ENCODE measurements at places on chromosomes 7 and 10.

DNA sequence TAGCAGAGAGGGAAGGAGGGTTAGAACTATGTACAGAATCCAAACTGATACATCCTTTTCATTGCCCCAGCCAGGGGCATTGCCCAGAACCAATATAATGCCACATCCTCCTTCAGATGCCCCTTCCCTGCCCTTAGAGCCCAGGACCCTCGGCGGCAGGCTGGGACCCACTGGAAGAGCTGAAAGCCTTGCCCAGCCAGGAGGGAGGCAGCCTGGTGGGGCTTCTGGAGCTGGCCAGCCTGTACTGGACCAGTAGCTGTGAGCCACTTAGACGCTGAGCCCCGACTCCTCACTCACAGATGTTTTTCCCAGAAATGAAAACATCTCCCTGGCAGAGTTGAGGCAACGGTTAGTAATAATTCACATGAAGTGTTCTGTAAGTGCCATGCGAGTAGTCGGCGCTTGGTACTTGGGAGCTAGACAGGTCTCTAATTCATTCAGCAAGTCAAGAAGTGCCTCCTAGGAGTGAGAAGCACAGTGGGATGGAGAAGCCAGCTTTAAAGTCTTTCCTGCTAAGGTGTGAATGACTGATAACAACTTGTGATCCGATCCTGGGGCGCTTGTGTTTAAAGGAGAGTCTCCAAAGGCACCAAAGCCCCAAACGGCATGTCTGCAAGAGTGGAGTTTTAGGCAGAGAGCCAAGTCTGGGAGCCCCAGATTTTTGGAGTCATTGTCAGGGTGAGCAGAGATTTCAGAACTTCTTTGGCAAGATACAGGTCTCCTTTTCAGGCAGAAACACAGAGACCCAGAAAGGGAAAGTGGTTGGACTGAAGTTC lies 9.8 kb downstream of the VSIR start:
- peak; percentile 73 for DNase-seq

DNA sequence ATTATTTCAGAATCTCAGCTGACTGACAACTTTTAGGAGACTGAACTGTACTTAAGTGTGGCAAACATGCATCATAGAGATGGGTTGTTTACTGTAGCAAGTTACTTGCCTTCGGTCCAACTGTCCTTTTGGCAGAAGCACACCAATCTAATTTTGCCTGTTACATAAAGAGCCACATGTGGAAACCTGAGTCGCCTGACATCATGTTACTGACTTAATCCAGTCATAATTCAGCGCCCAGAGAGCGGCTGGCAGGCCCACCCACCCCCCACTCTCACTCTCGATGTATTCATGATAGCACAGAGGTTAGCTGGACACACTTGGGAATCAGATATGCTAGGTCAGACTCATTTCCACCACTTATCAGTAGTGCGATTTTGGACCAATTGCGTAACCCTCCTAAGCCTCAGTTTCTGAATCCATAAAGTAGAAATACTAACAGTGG lies 57.3 kb upstream of the CAPZA2 start:
- DNase-seq, result peak; percentile 76

DNA sequence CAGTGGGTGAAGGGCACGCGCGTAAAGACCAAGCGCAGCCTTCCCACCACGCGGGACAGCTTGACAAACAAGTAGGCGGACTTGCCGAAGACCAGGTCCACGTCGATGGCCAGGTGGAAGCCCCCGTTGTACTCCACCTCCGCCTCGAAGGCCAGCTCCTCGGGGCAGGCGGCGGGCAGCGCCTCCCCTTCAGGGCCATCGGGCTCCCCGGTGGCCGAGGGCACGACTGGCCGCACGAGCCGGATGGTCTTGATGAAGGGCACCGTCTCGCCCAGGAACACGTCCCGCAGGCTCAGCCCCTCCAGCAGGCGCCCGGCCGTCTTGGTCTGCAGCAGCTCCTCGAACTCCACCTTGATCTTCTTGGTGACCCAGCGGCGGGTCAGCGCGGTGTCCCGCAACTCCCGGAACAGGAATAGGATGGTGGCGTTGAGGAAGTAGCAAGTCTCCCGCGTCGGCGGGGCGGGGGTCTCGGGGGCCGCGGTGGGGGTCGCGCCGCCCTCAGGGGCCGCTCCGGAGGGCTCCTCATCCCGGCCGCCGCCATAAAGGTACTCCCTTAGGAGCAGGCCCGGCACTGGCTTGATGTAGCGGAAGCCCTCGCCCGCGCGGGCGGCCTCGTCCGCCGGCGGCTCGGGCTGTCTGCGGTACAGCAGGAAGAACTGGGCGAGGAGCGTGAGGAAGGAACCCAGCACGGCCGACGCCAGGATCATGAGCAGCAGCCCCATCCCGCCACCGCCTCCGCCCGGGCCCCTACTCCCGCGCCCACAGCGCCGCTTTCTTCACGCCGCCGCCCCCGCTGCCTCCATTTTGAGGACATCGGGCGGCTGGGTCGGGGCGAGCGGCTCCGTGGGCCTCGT lies 507 bp downstream of the PDZD8 start:
- DNase-seq, result peak; percentile 80

- peak; percentile 75 for DNase-seq
Measured at GRCh38 chr10:91883549-91884444, 25.5 kb downstream of the FGFBP3 start.

DNA sequence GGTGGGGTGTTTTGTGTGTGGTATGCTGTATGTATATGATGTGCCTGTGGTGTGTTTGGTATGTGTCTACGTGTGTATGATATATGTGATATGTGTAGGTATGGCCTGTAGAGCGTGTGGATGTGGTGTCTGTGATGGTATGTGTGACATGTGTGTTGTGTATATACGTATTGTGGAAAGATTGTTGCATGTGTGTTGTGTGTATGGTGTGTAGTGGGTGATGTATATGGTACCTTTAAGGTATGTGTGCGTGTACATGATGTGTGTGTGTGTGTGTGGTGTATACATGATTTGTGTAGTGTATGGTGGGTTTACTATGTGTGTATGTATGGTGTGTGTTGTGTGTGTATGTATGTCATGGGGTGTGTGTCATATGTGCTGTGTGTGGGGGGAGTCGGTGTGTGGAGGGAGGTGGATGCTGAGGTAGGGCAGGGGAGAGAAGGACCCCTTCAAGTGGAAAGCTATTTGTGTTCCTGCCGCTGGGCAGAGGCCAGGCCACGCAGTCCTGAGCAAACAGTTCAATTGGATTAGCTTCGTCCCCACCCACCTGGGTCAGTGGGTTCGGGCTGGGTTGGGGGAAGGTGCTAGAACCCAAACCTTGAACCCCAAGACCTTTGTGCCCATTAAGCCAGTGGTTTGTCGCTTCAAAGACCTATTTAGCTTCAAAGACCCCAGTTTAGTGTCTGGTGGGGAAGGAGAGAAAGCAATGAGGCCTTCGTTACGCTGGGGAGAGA lies 1.9 kb upstream of the TRPV6 start:
- no peak for DNase-seq

DNA sequence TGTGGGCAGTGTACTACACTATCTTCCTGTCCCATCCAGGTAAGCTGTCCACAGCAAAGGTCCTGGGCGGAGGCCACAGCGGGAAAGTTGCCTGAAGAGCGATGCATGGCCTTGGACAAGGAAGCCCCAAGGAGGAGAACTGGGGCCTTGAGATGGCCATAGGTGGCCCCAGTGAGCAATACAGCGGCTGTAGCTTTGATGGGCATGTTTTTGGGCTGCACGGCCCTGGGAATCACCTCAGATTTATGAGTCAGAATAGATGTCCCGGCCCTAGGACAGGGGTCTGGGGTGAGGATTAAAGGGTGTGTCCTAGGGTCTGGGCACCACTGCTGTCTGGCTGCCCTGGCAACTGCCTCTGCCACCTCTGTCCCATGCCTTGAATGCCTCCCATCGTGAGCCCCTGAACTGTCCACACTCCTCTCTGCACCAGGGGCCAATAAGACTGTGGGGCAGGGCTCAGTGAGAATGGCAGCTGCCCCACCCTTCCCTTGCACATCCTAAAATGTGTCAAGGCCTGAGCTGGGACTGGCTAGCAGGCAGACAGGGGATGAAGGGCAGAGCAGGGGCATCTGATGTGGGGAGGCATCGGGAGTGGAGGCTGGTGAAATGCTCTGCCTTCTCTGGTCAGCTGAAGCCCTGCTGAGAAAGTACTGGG lies 9.4 kb upstream of the IRF5 start:
- no peak for DNase-seq

DNA sequence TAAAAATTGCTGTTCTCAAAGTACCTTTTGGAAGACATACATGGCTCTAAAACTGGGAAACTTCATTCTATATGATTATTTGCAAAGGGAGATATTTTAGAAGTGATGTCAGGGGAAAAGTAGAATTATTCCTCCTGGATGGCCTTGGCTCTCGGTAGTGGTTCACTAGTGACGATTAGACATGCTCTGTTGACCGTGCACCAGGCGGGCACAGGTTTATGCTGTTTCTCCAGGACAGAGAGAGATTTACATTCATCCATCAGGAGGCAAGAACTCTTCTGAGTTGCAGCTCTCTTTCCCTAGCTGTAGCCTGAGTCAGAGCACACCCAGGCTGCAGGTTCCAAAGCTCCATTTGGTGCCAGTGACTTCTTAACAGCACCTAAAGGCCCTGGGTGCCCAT lies 184.9 kb upstream of the WDR11 start:
- DNase-seq, result no peak

- no peak for DNase-seq
Measured at GRCh38 chr7:6032167-6032566, 991 bp downstream of the ANKRD61 start.

DNA sequence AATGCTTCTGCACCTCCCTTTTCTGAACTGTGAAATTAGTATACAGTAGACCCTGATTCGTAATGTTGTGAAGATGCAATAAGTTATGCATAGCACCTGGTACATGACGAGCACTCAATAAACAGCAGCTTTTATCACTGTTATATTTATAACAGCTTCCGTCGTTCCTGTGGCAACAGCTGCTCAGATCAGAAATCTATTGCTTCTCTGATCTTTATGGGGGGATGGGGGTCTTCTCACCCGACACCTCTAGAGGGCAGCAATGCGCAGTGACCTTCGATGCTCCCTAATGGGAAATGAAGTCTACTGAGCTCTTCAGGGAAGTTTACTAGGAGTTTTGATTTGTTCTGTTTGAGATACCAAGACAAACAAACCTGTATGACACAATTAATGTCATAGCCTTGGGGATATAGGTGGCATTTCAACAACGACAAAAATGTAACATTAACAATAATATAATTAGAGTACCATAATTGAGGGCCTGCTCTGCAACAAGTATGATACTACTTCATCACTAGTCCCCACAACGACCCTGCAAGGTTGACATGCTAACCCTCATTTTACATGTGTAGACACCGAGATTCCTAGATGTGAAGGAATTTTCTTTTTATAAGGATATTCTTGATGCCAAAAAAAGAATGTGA lies 289.6 kb downstream of the SFMBT2 start:
- DNase-seq, result peak; percentile 38

GRCh38 chr7:45211066-45211465 lies 53.5 kb downstream of the RAMP3 start:
- no peak for DNase-seq

- no peak for DNase-seq
Measured at GRCh38 chr7:3358991-3359390, 57.9 kb downstream of the SDK1 start.

DNA sequence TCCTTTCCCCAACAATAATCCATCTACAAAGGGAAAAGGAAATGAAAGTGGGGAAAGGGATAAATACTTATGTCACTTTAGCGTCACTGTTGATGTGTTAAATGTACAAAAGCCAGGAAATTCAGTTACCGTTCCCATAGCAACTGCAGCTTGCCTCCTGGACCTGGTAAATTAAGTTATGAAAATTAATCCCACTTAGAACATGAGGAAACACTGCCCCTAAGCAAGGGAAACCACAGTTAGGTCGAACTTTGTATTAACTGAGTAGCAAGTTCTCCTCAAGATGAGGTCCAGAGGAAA lies 338.2 kb upstream of the AOAH start:
- DNase-seq, result no peak

- DNase-seq, result no peak
Measured at GRCh38 chr7:47384755-47385535, 197.0 kb downstream of the TNS3 start.

DNA sequence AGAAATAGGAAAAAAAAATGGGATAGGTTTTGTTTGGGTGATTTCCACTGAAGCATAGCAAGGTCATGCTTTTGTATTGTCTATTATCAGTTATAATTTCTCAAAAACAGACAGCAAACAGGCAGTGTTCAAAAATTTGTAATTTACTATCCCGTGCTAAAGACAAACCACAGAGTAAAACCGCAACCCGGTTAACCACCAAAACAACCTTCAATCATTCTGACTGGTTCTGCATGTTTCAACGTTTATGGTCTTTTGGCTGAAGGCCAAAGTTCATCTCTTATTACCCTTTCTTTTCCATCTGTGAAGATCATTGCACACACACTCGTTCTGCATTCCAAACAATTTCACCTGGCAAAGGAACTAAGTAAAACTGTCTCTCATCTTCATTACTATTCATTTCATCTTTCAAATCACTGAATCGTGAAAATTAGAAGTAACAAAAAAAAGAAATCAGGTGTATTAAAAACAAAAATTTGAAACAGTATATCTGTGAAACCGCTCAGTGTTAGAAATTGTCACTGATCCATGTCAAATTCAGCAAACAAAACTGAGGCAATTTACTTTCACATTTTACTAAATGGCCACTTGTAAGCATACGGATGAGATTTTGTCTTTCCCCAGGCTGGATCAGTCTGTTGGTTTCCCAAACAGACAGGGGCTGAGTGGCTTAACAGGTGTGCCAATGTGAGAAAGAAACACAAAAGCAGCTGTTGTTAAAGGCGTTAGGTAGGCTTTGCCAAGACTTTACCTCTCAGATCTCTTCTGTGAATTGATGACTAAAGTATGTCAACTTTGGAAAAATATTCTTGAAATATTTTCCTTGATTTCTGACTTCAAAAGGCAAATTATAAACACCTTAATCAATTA lies 539.6 kb downstream of the CNTNAP2 start:
- DNase-seq, result no peak

GRCh38 chr7:157001920-157002818 lies 8.3 kb downstream of the MNX1 start:
- no peak for DNase-seq

DNA sequence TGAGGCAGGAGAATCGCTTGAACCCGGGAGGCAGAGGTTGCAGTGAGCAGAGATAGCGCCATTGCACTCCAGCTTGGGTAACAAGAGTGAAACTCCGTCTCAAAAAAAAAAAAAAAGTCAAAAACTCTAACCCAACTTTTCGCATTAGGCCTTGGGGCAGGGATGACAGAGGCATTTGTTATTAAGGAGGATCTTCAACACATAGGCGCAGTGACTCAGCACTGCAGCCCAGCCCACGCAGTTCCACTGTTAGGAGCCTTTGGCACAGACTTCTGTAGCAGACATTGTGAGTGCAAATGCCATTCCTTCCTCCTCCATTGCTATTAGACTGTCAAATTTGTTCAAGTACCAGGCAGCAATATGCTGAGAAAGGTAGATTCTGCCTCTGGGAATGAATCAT lies 43.1 kb upstream of the KLHL7 start:
- peak; percentile 90 for DNase-seq

GRCh38 chr10:51030480-51030879 lies 43.8 kb upstream of the PRKG1 start:
- peak; percentile 22 for DNase-seq

DNA sequence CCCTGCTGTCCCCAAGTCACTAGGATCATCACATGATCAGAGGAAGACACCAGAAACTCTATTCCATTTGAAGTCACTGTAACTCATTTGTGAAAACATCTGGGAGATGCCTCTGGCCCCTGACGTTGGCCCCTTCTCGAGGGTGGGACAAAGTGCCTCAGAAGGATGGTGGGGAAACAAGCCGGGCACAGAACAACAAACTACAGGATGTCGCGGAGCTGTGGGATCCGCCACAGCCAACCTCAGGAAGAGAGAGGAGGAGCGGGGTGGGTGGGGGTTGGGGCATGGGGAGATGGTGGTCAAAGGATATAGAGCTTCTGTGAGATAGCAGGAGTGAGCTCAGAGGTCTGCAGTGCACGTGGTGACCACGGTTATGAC lies 265.6 kb upstream of the TCERG1L start:
- DNase-seq, result no peak

Data from GM23248 (cell line).